ENCODE measurements at places on chromosomes 2 and 18.

GRCh38 chr2:45844796-45845457 is 193.5 kb downstream of the PRKCE start:
- no peak for DNase-seq

- DNase-seq = no peak
Observed at GRCh38 chr2:215407590-215408264, 28.1 kb downstream of the FN1 start.

- no peak for DNase-seq
Observed at GRCh38 chr18:12769644-12770440, 67.0 kb downstream of the PSMG2 start.

- no peak for DNase-seq
Observed at GRCh38 chr2:8592736-8593135, 89.1 kb upstream of the ID2 start.

GRCh38 chr18:13826209-13826608 is 2.3 kb downstream of the MC5R start:
- DNase-seq = no peak

- peak; percentile 77 for DNase-seq
Observed at GRCh38 chr18:26480897-26481795, 67.2 kb downstream of the KCTD1 start.

DNA sequence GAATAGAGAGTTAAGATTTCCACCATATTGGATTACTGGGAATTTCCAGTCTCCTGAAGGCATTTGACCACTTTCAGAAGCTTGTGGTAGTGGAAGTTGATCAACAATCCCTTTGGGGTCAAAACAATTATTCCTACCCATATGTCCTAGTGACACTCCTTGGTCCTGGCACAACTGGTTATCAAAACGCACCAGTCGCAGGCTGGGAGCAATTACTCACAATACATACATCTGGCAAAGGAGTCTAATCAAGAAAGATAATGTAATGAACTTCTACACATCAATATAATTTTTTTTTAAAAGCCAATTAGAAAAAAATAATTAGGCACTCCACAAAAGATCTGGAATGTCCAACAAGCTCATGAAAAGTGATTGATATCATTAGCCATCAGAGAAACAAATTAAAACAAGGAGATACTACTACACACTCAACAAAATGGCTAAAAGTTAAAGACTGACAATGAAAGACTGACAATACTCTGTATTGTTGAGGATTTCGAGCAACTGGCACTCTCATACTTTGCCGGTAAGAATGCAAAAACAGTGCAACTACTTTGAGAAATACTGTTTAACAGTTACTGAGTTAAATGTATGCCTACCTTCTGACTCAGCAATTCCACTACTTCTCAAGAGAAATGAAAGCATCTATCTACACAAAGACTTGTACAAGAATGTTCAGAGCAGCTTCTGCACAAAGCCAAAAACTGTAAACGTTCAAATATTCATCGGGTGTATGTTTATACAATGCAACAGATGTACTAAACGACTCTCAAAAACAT is 2.0 kb downstream of the INO80C start:
- peak; percentile 32 for DNase-seq

DNA sequence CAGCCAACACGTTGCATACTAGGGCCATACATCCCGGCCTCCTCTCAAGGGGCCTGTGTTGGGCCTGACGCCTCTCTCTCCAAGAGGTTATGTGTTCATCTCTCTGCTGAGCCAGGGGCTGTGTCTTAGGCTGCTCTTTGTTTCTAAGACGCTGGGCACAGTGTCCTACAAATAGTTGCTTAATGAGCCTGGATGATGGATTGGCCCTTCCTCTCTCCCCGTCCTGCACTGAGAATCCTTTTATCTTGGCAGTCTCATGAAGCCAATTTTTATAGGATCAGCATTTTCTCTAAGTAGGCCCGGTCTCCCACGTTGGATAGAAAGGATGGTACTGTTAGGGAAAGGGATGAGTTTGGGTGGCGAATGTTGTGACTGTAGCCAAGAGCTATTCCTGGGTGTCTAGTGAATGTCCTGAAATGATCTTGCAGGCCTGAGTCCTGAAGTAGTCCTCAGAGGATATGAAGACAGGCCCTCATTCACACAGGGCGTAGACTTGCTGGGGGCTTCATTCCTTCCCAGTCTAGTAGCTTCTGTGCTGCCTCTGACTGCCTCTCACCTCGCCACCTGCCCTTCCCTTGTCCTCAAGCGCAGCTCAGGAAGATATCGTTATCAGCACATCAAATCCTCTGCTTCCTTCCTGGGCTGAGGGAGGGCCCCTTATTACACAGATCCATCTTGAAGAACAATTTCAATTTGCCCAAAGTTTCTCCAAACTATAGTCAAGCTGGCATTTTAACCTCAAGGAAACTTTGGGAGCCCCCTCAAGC is 8.8 kb downstream of the LBH start:
- no peak for DNase-seq

GRCh38 chr2:106638043-106638442 is 150.9 kb downstream of the CD8B2 start:
- DNase-seq = no peak

DNA sequence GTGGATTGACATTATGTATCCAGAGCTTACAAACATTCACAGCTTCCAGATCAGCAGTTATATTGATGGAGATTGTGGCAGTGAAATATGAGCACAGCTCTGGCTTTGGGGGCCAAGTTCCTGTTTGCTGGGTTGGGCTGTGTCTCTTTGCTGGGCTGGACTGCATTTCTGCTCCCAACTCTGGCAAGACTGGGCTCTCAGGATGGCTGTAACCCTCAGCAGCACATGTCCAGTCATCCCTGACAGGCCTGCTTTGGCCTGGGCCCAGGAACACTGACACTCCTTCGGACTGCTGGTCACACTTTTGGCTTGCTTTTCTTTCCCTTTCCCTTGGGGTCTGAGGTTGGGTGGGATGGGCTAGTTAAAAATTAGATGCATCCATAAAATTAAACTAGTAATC is 17.9 kb upstream of the VPS4B start:
- DNase-seq = peak; percentile 27
